Hematopoietic multipotent progenitor cell treated with erythropoietin and hydrocortisone succinate and interleukin-3 and kit ligand, for 15 days (in vitro differentiated cells): ENCODE measurements at places on chromosomes 6 and 20.

GRCh38 chr6:89204096-89204495 lies 13.1 kb downstream of the GABRR1 start:
- no peak for DNase-seq

DNA sequence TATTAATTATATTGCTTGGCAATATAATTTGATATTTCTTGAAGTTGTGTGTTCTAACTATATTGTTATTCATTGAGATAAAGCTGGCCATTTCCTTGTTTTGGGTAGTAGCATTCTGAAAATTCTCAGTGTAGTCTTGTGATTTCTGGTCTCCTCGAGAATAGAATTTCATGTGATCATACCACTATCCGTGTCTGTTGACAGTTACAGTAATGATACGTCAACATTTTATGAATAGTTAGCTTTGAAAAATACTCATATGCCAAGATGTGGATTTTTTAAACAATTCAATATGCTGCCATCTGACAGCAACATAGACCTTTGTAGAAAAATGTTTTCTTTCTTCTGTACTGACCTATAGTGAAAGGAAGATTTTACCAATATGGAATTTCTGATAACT lies 723.7 kb upstream of the SLC35B3 start:
- no peak for DNase-seq

DNA sequence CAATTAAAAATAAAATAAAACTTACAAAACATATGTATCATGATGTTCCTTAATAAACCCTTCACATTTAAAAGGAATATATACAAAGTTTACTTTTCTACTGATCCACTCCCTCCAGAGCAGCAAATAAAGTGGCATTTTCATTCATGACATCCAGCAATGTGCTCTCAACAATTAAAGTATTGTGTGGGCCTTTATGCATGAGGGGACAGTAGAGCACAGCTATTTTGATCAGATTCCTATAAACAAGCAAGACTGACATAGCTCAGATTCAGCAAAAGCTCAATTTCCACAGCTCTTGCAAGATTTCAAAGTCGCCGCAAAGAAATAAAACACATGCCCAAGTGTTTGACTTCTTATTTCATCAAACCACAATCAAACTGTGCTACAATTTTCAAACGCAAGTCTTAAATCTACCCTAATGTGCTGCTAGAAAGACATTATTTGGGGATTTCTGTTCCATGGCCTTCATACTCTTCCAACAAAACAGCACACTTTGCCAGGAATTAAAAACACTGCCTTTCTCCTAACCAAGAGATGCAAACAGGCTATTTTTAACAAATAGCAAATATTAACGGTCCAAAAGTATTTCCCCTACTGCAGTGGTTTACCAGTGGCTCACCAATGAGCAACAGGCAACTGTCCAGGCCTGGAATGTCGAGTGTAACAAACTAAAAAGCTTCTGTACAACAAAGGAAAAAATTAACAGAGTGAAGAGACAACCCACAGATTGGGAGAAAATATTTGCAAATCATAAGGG lies 52.3 kb downstream of the MBOAT1 start:
- DNase-seq: no peak

GRCh38 chr6:35510916-35511561 lies 1.7 kb downstream of the TULP1 start:
- DNase-seq: no peak

- DNase-seq: no peak
These were observed 7.5 kb downstream of the SNAI1 start for GRCh38 chr20:49990271-49990720.

DNA sequence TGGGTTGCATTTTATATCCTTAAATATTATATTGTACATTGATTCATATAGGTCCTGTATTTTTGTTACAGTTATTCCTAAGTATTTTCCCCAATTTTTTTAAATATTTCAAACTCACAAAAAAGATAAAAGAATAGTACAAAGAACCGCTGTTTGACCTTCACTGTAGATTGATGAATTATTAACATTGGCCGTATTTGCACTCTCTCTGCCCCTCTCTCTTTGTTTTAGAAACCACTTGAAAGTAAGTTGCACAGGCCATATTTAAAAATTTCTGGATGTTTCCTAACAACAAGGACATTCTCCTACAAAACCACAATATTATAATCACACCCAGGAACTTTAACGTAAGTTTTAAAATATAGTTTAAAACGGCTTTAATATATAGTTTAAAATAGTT lies 72.0 kb upstream of the DUSP22 start:
- DNase-seq: no peak

DNA sequence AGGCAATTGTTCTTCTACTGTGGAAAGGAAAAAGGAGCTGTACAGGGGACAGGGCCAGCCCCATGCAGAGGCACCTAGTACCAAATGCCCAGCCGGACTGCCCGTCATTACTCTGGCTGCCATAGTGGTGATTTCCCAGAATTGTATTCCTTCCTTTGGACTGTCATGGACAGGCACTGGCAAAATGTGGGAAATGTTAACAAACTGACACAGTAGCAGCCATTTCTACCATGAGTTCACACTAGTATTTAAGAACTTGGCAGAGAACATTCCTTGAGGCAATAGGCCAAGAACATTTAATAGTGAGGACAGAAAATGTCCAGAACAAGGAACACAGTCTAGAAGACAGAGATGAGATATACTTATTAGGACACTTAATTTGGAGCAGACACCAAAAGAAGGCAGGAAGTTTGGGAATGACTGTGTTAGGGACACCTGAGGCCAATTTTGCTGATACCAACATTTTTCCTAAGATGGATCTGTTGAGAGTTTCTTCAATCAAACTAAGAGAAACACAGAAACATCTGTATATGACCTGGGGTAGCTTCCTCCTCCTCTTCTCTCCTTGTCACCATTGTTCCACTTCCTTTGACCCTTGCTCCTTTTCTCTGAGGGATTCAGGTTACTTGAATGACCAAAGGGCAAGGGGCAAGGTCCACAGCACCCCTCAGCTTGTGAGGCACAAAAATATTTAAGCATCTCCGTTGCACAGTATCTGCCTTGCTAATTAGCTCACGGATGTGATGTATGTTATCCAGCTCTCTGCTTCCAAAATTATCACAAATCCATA lies 14.9 kb downstream of the ADTRP start:
- no peak for DNase-seq
